HT1080 (cell line): ENCODE measurements at places on chromosomes 1 and 21. TPM values are rescaled to one million over a fixed set of nuclear protein-coding genes. Genes with fewer than 3 reads are reported as not detected.

Gene KRTAP24-1
- total RNA-seq = not detected in 2 replicates

DNA sequence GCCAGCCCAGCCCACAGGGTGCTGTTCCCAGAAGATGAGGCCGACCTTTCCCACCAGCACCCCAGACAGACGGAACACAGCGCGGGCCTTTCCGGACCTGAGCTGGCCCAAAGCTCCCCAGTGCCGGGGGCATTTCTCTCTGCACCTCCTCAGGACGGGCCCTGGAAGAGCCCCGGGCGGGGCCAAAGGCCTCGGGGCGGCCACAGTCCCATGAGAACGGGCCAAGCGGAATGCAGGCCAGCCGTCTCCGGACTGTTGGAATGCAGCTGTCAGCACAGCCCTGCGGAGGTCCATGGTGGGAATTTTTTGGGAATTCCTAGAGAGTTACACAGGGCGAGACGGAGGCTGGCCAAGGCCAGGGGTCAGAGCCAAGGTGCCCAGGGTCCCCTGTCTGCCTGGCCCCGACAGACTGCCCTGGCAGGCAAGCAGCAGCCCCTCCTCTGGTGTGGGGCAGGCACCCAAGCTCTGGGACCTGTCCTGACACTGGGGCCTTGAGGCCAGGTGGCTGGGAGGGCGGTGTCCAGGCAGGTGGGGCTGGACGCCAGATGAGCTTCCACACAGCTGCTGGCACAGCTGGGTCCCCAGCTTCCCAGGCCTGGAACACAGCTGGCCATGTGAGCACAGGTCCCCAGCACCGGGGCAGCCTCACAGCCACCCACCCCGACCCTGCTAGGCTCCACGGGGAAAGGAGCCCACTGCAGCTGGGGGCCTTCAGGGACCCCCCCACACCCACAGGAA, 63.0 kb downstream of the MEGF6 start:
- no peak for DNase-seq

DNA sequence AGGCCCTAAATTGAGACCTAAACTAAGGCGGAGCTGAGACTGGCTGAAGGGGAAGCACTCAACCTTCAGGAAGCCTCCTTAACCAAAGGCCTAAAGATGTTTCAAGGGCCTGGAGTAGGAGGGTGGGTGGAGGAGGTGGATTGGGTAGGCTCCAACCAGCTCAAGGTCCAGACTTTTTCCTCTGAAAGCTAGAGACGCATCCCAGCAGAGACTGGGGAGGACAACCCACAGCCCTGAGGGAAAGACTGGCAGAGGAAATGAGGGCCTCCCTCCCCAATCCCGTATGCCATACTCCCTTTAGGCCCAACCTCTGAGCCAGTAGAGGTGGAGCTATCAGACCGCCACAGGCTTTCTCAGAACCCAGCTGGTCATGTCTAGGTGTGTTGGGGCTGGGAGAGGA, 1.1 kb downstream of the ECM1 start:
- no peak for DNase-seq

- DNase-seq = no peak
These were observed 21.4 kb upstream of the BLACAT1 start for GRCh38 chr1:205477121-205477758.

GRCh38 chr1:166140251-166140650, 26.6 kb downstream of the FAM78B start:
- no peak for DNase-seq

DNA sequence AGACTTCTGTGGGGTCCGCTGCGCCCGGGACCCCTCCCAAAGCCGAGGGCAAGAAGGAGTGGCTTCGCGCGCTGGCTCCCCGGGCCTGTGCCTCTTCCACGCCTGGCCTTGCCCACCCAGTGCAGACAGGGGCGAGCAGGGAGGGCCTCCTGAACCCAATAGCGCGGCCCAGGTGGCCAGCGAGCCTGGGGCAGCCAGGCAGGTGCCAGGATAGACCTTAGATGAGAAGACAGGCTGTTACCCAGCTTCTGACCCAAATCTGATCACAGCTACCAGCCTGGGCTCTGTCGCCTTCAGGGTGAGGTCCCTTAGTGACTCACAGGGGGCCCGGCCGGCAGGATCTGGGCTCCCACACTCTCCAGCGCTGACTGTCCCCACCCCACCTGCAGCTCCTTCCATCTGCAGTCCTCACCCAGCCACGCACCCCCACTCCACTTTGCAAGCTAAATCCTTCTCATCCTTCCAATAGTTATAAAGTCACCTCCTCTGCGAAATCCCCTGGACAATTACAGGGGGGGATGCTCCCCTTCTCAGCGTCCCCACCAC, 9.6 kb downstream of the CLEC20A start:
- no peak for DNase-seq

Gene NPR1
- total RNA-seq = 0.02 and 0.03 TPM in 2 replicates

Gene NBL1
- 38.9 and 44.7 TPM in 2 replicates for total RNA-seq

DNA sequence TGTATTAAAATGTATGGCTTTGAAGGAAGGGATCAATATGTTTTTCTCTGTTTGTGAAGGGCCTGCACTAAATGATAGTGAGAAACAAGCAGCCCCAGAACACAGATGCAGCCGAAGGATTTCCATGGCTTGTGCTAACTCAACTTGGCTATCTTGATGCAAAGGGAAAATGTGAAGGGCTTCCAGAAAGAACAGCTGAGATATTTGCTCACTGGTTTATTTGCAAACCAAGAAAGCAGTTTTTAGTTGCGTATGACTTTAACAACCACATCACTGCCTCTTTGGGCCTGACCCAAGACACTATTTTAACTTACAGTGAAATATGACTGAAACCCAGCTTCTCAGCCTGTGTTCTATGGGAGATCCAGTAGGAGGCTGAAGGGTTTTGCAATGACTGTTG, 369.9 kb downstream of the SETD4 start:
- DNase-seq = no peak

Gene FAM163A
- not detected in 2 replicates for total RNA-seq

GRCh38 chr1:28428990-28429520, 59.5 kb downstream of the PHACTR4 start:
- no peak for DNase-seq

DNA sequence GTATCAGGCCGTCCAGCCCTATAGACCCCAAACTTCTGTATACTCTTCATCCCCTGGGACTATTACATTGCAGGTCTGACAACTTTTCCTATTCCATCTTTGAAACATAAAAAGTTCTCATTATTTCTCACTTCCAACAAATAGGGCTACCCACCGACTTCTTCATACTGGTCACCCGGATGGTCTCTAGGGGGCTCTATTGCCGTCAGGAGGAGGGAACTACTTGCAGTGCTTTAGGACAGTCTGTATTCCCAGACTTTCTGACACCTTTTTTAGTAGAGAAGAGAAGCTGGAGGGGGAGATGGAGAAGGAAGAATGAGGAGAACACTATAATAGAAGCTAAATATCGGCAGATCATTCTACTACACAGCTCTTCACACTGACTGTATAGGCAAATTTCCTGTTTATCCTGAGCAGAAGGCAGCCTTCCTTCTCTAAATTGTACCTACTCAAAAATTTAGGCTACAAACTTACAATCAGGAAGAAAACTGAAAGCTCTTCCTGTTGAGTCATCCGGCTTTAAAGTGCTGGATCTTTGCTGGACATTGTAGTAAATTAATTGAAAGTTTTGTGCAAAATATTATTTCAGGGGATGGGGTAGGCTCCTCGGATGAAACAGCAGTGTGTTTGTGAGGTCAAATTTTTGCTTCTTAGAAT, 54.6 kb downstream of the CDC7 start:
- DNase-seq = peak; percentile 60

- DNase-seq = no peak
These were observed 4.9 kb upstream of the MASP2 start for GRCh38 chr1:11051781-11052511.

- DNase-seq = no peak
These were observed 2.0 kb upstream of the PERM1 start for GRCh38 chr1:983798-984475.

DNA sequence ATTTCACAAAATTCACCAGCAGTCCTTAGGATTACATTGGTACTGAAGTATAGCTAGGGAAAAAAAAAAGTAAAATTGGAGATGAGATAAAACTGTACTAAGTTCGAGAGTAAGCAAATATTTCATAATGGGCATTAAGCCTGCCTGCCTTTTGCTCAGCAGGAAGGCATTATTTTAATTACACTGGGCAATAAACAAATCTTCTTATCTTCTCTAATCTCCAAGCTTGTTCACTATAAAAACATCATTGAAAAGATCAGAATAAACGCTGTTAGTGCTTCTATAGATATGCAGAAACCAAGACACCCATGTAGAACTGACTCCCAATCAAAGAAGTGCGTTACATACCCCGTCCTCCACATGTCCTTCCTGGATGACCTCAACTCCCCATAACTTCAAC, 174.2 kb upstream of the CHODL start:
- DNase-seq = no peak

GRCh38 chr1:105886309-105886708, 1170.2 kb upstream of the PRMT6 start:
- no peak for DNase-seq

GRCh38 chr21:33412832-33413519, 9.8 kb downstream of the IFNGR2 start:
- no peak for DNase-seq

DNA sequence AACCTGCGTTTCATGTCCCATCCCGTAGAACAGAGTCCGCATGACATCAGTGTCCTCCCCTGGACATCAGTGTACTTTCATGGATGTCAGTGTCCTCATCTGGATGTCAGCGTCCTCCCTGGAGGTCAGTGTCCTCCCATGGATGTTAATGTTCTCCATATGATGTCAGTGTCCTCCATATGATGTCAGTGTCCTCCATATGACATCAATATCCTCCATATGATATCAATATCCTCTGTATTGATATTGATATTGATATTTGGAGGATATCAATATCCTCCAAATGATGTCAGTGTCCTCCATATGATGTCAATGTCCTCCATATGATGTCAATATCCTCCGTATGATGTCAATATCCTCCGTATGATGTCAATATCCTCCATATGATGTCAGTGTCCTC, 284.9 kb downstream of the AJAP1 start:
- no peak for DNase-seq

GRCh38 chr1:11797525-11798216, 8.1 kb downstream of the MTHFR start:
- peak; percentile 78 for DNase-seq

- DNase-seq = peak; percentile 83
These were observed 163.7 kb downstream of the NTPCR start for GRCh38 chr1:233114159-233114558.

Gene RSPH1
- not detected in 2 replicates for total RNA-seq

Gene ICOSLG
- total RNA-seq = 0.03 and 0.37 TPM in 2 replicates

DNA sequence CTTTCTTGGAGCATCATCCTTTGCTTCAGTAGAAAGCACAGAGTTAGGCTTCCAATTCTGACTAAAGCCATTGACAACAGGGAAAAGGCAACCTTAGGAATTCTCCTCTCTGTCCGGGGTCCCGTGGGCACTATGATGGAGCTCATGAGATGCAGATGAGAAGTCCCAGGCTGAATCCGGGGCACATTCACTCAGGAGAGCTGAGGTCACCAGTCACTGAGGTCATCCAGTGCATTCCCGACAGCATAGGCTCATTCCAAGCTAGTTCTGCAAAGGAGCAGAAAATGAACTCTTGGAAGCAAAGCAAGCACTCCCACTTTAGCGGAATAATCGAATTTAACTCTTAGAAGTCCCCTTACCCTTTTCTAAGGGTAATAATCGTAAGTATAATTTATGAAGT, 6.8 kb downstream of the CR1 start:
- DNase-seq = no peak

Gene ETV3L
- total RNA-seq = not detected in 2 replicates

DNA sequence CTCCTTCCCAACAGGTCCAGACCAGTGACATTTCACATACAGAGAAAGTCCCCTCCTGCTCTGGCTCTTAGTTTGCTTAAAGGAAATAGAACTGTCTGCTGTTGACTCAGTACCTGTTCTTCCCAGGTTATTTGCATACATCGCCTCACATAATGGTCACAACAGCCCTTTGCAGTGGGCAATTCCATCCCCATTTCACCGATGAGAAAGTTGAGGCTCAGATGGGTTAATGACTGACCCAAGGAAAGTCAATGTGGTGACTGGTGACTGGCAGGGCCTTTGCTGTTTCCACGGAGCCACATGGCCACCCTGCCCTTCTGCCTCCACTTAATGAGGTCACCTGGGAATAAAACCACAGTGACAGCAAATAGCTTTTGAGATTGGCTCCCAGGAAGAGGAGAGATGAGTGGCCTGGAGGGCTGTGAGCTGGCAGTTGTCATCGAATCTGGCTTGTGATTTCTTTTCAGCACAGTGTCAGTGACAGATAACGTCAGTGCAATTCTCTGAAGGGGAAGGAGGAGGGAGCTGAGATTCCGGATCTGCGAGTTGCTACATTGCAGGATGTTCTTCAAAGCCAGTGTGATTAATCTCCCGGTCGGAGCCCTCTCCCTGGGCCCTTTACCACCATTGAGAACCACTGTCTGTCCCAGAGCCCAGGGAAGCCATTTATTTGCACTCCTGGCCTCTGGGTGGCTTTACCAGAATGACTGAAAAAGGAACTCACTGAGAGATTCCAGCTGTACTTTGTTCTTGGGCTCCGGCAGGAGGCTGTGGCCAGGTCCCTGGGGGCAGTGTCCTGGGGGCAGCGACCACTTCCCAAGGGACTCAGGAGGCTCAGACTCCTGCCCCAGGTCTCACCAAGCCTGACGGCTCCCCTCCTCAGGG, 117.2 kb downstream of the CNIH3 start:
- peak; percentile 12 for DNase-seq

DNA sequence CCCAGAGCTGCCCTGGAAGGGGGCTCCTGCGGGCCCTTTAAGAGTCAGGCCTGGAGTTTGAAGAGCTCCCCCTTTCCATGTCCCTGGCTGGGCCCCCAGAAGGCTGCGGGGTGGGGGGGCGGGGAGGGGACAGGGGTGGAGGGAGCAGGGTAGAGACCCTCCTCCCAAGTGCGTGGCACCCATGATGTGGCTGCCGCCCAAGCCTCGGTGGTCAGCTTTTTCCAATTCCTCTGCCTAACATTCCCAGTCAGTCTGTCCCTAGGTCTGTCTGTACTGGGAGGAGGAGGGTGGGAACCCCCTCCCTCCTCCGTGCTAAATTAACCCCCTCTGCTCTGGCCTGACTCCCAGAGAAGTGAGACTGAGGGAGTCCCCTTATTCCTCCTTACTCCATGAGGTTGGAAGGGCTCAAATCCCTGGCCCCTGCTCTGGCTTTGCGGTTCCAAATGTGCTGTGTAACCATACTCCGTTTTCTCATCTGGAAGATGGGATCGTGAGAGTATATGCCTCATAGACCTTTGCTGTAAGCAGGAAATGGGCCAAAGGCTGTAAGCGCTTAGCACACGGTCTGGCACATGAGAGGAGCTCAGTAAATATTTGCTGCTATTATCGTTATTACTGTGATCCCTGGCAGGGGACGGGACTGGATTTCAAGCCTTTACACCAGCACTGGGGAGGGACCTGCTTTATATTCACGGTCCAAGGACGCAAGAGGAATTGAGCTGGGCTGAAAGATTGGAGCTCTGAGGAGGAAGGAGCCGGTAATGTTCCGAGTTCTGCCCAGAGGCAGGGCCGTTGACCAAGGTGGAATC, 658 bp upstream of the COL16A1 start:
- DNase-seq = no peak

Gene C1orf115
- 4.3 and 4.9 TPM in 2 replicates for total RNA-seq

DNA sequence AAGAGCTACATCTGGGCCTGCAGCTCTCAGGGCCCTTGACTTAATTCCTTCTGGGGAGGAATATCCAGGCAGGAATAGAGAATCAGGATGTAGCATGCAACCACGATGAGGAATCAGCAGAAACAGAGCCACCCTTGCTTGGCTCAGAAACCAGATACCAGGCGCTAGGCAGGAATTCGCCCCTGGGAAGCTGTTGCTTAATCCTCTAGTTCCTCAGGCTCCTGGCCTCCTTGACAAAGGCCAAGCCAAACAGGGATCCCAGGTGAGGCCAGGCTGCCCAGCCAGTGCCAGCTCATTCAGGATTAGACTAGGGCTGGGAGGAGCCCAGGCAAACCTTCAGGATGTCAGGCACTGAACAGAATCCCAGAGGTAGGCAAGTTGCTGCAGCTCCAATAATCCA, 48.2 kb upstream of the IRF2BP2 start:
- peak; percentile 89 for DNase-seq
